Smooth muscle cell of the coronary artery (primary cell): ENCODE measurements at places on chromosomes 12 and 14. TPM values are rescaled to one million over a fixed set of nuclear protein-coding genes. Genes with fewer than 3 reads are reported as not detected.

Gene C12orf54
- total RNA-seq, result not detected in 2 replicates

Gene MTHFD1
- 38.9 and 41.8 TPM in 2 replicates for total RNA-seq

Gene ESPL1
- 0.70 and 1.2 TPM in 2 replicates for total RNA-seq

Gene CMKLR1
- total RNA-seq, result 0.08 and 1.3 TPM in 2 replicates

Gene NKX2-1
- total RNA-seq, result not detected in 2 replicates

Gene KRT6C
- total RNA-seq, result not detected in 2 replicates

Gene KLRG1
- 0.15 and 0.35 TPM in 2 replicates for total RNA-seq
